Effector CD4-positive, alpha-beta T cell (primary cell): ENCODE measurements at places on chromosomes 12 and 14.

- no peak for DNase-seq
Observed at GRCh38 chr12:3661028-3661427, 91.9 kb downstream of the CRACR2A start.

DNA sequence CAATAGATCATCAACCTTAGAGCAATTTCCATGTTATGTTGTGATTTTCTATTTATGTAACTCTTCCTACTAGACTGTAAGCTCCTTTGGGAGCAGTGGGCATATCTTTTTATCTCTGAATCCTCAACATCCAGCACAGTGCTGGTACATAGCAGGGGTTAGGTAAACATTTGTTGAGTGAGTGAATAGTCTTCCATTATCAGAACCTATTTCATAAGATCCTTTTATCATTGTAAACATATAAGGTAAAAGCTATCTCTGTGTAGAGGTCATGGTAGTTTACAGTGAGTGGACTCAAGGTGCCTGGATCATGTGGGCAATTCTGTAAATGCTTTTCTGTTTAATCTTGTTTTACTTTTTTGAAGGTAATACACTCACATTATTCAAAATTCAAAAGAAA, 15.1 kb downstream of the FKBP11 start:
- DNase-seq: no peak

DNA sequence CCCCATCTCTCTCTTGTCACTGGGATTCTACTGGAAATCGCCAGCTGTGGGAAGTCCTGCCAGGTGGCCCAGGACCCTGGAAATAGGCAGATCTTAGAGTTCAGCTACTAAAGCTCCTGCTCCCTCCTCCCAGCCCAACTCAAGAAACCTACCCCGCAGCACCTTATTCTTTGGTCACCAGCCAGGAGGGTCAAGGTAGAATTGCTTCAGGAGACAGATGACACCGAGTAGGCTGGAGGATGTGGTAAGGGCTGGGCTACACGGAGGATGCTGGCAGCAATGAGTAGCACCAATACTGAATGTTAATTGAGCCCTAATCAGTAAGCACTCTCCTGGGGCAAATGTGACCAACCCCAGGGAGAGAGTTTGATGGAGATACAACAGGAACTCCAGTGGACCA, 119.7 kb upstream of the VASH1 start:
- DNase-seq: no peak

DNA sequence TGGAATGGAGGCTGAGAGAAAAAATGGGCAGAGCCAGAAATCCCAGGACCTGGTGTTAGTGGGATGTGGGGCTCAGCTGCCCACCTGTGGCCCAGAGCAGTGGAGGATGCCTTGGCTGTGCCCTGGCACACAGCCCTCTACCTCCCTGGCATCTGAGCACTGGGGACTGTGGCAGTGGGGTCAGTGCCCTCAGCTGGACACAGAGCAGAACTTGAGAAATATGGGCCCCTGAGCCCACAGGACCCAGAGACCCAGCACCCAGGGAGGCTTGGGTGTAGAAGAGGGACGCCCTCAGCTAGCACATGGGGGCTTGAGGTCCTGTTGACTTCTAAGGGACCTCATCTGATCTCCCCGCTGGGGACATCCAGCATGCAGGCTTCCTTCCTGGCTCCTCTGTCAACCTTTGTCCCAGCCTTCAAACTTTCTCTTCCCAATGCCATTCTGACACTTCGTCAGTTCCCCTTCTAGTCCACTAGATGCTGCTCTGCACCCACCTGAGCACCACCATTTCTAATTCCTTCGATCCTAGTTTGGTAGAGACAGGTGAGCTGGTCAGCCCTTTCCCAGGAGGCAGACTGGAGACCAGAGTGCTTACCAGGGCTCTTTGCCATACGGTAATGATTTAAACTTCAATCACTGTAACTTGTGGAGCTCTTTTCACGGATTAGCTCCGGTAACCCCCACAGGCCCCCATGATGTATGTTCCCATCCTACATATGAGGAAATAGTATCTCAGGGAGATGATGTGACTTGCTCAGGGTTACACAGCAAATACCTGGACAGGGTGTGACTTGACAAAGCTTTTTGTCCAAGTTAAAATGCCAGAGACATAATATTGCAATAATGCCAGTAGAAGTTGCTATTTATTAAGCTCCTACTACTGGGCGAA, 143.7 kb downstream of the ASCL4 start:
- DNase-seq: no peak

DNA sequence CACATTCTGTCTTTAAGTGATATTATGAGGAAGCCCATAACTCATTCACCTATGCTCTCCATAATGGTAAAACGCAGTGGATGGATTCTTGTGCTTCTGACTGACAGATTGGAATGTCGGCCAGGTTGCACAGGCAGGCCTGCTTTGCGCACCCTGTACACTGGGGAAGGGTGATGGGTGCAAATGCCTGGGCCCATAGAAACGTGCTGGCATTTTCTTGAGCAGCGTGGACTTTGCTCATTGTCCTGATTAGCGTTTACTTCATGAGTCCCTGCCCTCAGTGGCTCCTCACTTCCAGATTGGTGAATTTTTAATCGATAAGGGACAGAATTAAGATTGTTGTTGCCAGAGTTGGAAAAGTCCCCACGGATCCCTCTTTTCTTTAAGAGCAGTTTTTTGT, 80.9 kb upstream of the TRAF3 start:
- no peak for DNase-seq

- DNase-seq: peak; percentile 8
Observed at GRCh38 chr14:34227834-34228649, 234.0 kb downstream of the SPTSSA start.

DNA sequence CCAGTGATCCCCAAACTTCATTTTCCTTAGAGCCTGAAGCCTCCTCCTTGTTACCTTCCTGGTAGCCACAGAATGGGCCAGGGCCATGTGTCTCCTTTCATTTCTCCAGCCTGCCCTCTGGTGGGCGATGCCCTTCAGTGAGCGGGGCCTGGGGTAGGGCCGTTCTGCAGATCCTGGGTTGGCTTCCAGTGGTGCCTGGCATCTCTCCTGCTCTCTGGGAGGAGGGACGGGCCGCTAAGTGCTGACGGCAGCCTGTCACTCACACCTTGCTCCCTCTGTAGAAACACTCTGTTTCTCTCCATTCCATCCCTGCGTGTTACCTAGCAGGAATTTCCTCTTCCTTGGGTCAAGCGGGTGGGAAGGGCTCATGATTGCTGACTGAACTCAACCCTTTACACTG, 232.1 kb downstream of the CACNA1C start:
- no peak for DNase-seq

- no peak for DNase-seq
Observed at GRCh38 chr14:75825147-75825592, 156.6 kb downstream of the TGFB3 start.

DNA sequence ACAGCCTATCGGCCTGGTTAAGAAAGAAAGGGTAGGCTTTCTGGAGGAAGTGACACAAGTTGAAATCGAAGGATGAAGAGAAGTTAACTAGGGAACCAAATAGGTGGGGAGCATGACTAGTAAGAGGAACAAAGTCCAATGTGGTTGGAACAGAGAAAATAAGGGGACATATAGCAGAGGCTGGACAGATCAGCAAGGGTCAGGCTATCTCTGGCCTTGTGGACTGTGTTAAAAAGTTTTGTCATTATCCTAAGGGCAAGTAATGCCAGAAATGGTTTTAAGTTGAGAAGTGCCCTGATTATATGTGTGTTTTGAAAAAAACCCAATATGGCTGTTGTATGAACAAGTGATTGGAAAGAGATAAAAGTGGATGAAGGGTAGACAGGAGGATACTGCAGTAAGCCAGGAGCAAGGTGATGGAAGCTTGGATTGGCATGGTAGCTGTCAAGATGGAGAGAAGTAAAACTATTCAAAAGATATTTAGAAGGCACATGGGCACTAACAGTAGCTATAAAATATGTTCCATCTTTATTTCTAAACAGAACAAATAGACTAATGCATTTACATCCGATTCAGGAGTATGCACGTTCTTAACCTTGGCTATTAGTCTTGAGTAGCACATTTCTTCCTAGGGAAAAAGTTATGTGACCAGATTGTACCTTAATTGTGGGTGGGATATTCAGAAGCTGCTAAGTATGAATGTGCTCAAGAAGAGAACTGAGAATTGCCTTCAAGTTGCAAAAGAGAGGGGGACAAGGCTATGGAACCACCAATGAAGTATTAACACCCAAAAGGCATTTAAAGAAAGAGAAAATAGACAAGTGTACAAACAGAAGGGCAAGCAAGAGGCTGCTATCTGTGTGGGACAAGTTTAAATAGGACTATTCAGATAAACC, 46.8 kb upstream of the OR5AU1 start:
- DNase-seq: no peak

DNA sequence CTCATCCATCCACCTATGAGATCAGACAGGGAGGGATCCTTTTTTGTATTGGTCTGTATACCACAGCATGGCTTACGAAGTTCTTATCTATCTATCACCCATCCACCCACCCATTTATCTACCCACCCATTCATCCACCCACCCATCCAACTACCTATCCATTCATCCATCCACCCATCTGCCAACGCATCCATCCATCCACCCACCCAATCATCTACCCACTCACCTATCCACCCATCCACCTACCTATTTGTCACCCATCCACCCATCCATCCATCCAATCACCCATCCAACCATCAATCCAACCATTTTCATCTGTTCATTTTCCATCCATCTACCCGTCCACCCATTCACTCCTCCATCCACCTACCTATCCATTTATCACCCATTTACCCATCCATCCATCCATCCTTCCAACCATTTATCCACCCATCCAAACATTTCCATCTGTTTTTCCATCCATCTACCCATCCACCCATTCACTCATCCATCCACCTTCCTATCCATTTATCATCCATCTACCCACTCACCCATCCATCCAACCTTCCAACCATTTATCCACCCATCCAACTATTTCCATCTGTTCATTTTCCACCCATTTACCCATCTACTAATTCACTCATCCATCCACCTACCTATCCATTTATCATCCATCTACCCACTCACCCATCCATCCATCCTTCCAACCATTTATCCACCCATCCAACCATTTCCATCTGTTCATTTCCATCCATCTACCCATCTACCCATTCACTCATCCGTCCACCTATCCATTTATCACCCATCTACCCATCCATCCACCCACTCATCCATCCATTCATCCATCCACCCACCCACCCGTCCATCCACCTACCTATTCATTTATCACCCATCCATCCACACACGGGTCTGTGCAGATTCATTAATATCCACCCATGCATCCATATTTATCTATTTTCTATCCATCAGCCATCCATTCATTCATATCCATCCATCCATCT, 13.3 kb downstream of the SDS start:
- no peak for DNase-seq

DNA sequence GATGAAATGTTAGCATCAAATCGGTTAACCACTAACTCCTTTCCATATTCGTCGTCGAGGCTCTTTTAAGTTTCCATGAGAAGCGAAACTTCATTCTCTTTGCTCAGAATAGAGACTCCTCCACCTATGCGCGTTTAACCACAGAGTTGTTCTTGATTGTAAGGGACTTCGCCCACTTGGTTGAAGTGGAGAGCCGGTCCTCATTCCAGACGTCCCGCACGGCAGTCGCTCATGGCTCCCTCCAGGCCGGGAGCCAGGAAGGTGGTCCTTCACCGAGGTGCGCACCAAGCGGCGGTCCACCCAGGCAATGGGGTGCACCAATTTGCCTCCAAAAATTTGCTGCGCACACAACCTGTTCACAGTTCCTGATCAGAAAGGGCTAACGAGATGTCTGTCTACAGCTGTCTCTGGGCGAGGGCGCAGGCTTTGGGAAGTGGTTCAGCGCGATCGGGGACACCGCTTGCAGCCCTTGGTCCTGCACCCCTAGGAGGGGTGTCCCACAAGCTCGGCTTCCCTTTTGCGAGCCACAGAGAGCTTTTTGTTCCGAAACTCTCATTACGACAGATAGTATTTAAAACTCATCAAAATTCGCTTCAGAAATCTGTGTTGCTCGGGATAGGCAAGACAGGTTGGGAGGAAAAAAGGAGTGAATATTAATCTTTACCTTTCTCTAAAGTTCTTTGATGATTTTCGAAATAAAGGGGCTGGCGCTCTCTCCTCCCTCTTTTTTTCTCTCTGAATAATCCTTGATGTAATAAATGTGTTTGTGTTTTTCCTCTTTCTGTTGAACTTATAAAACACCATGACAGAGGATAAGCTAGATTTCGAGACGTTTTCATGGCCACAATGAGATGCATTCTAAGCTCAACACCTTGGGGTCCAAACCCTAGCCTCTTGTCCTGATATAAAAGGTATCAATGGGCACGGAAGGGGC, 6.4 kb upstream of the ALX1 start:
- DNase-seq: no peak

DNA sequence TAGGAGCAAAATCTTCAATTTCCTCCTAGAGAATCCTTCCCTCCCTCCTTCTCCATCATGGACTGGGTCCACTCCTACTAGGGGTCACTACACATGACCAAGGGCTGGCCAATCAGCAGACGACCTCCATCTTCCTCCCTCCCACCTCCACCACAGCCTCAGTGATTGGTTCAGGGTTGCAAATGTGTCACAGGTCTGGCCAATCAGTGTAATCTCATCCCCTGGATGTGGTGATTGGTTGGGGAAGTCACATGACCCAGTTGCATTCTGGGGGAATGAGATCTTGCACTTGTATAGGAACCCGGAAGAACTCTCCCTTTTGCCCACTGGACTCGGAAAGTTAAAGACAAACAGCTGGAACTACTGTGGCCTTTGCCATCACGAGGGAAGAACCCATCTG, 169.2 kb downstream of the PIWIL1 start:
- no peak for DNase-seq

GRCh38 chr14:52032204-52032801, 36.6 kb downstream of the NID2 start:
- DNase-seq: no peak

- no peak for DNase-seq
Observed at GRCh38 chr12:127810041-127810440, 456.9 kb upstream of the TMEM132C start.

DNA sequence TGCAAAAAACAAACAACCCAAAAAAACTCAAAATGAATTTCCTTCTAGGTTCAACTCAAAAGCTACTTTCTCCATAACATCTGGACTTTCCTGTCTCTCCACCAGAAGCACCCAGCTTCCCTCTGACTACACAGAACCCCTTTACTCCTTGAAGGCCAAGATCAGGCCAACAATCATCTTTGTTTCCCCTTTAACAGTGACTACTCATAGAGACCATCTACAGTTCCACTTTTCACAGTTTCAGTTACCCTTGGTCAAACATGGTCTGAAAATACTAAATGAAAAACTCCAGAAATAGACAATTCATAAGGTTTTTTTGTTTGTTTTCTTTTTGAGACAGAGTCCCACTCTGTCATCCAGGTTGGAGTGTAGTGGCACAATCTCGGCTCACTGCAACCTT, 11.8 kb downstream of the GCH1 start:
- DNase-seq: no peak

GRCh38 chr14:55805250-55805649, 225.2 kb downstream of the KTN1 start:
- DNase-seq: no peak

DNA sequence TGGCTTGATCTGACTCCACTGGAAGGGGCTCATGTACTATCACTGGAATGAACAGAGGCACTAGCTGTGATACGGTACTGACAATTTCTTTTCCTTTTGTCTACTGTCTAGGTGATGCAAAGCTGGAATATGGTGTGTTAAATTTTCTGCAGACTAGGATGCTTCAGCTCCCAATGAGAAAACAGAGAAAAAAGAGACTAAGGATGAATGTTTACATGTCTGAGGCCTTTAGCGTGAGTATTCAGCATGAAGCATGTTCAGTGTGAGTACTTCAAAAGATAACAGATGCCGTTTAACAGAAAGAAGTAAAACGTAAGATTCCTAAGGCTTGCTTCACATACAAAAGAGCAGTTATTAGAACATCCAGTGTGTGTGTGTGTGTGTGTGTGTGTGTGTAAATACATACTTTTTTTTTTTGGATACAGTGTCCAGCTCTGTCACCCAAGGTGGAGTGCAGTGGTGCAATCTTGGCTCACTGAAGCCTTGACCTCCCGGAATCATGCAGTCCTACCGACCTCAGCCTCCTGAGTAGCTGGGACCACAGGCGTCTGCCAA, 92.3 kb upstream of the FERMT2 start:
- no peak for DNase-seq
